8988T (cell line): ENCODE measurements at places on chromosomes 6 and 20.

DNA sequence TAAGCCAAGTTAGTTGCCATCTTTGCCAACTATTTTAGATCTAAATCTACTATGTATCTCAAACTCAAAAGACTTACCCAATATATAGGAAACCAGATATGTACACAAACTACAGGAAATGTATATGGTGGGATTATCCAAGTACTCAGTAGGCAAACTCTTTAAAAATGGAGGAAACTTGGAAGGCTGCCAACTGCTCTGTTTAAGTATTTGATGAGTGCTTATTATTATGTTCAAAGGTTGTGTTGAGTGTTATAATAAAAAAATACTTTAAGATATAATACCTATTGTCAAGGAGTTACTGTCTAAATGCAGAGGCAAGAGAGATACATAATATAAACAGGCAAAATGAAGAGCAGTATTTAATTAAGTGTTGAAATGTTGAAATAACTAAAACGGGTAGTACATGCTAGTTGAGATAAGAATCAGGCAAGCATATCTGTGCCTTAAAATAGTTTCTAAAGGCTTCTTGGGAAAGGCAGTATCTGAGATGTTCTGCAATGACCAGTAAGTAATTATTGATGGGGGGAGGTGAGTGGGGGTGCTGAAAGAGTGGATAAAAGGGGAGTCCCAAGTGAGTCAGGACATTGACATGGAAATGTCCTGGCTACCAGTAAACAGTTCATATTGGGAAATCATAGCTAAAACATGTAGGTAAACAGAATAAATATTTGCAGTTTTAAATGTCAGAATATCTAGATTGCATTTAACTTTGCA, 6.5 kb upstream of the DST start:
- DNase-seq: no peak

- no peak for DNase-seq
These were observed 5.2 kb downstream of the STX11 start for GRCh38 chr6:144155529-144155928.

DNA sequence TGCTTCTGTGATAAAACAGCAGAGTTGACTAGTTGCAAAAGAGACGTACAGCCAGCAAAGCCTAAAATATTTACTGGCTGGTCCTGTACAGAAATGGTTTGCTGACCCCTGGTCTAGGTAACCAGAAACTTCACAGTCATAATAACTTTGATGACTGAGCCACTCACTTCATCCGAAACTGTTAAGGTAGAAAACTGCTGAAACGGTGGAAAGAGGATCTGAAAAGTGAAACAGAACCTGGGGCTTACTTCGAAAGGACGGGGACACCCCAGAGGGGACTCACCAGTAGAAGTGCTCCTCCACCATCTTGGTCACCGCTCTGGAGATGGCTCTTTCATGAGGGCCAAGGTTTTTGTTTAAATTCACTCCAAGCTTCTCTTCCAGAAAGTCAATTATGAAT, 16.4 kb downstream of the FAXC start:
- no peak for DNase-seq

DNA sequence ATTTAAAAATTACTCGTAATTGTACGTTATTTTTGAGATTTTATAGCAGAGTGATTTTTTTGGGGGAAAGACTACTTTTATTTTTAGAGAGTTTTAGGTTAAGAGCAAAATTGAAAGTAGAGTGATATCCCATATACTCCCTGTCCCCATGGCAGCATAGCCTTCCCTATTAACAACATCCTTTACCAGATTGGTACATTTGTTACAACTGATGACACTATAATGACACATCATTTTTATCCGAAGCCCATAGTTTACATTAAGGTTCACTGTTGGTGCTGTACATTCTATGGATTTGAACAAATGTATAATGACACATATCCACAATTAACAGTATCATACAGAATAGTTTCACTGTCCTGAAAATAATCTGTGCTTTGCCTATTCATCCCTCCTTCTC, 1126.4 kb upstream of the CITED2 start:
- no peak for DNase-seq

DNA sequence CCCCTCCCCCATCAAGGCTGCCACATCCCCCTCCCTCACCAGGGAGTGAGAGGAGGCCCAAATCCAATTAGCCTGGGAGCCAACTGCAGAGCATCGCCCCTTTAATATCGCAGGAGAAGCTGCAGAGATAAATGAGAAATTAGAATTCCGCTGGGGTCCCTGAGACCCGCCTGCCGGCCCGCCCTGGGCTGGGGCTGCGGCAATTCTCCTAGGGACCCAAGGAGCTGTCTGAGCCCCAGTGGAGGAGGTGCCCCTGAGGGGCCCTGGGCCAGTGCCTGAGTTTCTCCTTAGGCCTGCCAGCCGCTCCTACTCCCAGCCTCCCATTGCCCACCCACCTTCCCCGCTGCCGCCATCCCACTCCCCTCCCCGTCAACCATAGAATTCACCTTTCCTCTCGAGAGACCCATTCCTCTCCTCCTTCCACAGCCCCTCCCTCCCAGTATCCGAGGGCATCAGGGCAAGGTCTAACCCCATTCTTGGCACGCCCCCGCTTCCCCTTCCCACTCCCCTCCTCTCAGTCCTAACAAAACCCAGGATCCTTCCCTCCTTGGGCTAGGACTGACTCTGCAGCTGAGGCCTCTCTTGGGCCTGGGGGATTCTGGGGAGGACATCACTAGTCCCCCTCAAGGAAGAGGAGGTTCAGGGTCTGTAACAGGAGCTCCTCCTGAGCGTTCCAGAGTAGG, 20.0 kb upstream of the CDH22 start:
- no peak for DNase-seq

GRCh38 chr6:227074-227782, 65.1 kb upstream of the DUSP22 start:
- no peak for DNase-seq

DNA sequence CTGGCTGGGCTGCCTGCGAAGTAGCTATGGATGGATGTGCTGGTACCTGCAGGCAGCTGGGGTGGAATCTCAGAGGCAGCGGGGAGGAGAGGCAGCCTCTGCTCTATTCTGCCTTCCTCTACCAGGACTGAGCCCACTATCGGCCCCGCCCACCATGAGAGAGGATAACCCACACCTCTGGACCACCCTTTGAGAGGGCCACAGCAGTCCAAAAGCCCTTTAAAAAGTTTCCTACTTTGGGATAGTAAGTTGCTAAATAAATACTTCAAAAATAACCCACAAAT, 36.1 kb downstream of the EZR start:
- DNase-seq: no peak

- DNase-seq: no peak
These were observed 35.1 kb downstream of the TIAM2 start for GRCh38 chr6:155030148-155030720.

GRCh38 chr20:62735331-62735821, 26.7 kb downstream of the NTSR1 start:
- no peak for DNase-seq
